ENCODE measurements at places on chromosomes 6 and 20.

DNA sequence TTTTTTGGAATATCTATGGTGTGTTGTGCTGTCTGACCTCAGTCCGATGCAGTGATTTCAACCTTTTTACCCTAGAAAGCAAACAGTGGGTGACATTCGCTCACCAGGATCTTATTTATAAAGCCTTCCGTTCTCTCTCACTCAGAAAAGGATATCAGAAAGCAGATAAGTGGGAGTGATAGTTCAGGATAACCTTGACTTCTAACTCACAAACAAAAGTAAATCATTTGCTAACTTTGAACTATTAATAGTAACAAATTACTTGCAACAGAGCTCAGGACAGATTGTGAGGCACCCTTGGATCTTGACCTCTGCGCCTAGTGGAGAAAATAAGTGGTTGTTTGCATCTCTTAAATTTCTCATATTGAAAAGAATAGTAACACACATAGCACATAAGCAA lies 637.1 kb upstream of the CITED2 start:
- no peak for DNase-seq

GRCh38 chr20:25148181-25148981 lies 47.1 kb upstream of the ENTPD6 start:
- DNase-seq, result peak; percentile 48

GRCh38 chr6:43695967-43696291 lies 8.3 kb upstream of the MRPS18A start:
- DNase-seq, result no peak

DNA sequence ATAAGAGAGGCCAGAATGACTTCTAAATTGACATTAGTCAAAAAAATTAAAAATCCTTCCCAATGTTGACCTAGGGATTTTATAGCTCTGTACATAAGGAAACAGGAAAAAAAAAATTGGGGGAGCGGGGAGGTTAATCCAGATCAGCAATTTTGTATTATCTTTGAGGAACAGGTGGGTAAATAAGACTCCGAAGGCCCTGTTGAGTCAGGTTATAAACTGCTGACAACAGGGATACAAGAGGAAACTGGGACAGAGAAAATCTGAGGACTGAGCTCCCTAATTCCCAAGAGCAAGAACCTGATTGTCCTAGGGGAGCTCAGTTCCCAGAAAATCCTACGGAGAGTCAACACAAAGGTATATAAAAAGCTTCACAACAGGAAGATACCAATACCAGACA lies 26.8 kb upstream of the CRIP3 start:
- DNase-seq, result no peak

- no peak for DNase-seq
Measured at GRCh38 chr6:3347247-3347646, 88.5 kb downstream of the PSMG4 start.

Data from stimulated activated CD8-positive, alpha-beta memory T cell treated with anti-CD3 and anti-CD28 coated beads, Interleukin-12 subunit alpha, Interleukin-12 subunit beta, amount 100 ng/mL, for 4 hours (primary cell).